ENCODE measurements at places on chromosomes 4 and X.
A peak's percentile ranks its signal among the peaks of the same experiment; 100 is the strongest.

- DNase-seq, result no peak
These were observed 179.6 kb downstream of the SHOX start for GRCh38 chrX:810186-810585.

- peak; percentile 66 for DNase-seq
These were observed 8.0 kb downstream of the TBC1D14 start for GRCh38 chr4:6917461-6918271.

- peak; percentile 18 for DNase-seq
These were observed 67.2 kb downstream of the ANTXR2 start for GRCh38 chr4:80005863-80006262.

- DNase-seq, result no peak
These were observed 57.3 kb downstream of the SEPTIN11 start for GRCh38 chr4:77006753-77007353.

- no peak for DNase-seq
These were observed 94.5 kb downstream of the SRPX start for GRCh38 chrX:38126179-38126578.

- no peak for DNase-seq
These were observed 7.2 kb downstream of the SYN1 start for GRCh38 chrX:47612418-47612817.

- DNase-seq, result no peak
These were observed 119.1 kb upstream of the PRDX4 start for GRCh38 chrX:23548164-23548563.

GRCh38 chr4:113336556-113336955 is 287.1 kb downstream of the ANK2 start:
- no peak for DNase-seq

GRCh38 chrX:68746988-68747387 is 81.8 kb upstream of the EFNB1 start:
- no peak for DNase-seq

GRCh38 chrX:31132821-31133241 is 61.0 kb upstream of the FTHL17 start:
- DNase-seq, result no peak

DNA sequence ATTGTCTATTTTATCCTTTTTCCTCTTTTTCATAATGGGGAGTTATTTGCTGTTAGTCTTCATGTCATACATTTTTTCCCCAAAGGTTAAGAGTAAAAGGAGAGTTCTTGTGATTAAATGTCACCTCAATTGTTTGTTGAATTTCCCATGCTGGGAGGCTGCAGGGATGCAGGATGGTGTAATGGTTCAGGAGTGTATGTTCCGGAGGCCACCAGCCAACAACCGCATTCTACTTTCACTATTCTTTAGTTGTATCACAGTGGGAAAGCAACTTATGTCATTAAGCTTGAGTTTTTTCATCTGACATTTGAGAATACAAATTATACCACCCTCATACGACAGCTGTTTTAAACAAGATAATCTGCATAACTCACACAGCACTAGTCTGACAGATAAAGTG is 15.4 kb downstream of the AFP start:
- no peak for DNase-seq

- no peak for DNase-seq
These were observed 47.3 kb upstream of the SMIM31 start for GRCh38 chr4:164706675-164707074.

DNA sequence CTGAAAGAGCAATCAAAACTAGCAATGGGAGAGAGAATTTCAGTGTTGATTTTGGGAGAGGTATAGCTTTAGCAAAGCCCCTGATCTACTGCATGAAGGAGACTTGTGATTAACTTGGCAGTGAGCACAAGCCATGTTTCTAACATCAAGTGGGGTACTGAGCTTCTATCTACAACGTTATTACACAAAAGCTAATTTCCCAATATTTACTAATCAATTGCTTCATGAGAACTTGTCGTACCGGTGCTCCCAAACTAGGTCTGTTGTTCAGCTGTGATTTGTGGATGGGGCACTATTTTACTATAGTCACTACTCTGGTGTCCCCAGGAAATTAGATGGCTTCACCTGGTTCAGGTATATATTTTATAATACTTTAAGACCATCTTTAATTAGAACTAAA is 16.2 kb downstream of the ANK2 start:
- no peak for DNase-seq

GRCh38 chr4:76518241-76518640 is 83.2 kb downstream of the SHROOM3 start:
- no peak for DNase-seq

DNA sequence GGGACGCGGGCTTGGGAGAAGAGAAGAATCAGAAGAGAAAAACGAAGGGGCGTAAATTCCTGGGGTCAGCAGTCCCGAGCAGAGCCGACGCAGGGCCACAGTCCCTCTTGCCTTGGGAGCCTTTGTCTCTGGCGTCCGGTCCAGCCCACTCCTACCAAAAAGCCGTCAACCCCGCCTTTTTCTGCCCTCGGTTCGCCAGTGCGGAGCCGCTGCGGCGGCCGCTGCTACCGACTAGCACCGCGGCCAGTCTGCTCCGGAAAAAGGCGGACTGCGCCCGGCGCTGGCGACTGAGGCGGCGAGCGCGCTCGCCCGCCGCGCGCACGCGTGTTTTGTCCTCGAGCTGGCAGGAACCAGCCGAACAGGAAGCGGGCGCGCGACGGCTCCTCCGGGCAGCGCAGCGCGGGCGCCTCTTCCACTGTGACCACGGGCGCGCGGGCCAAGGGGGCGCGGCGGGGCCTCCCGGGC is 502 bp downstream of the HNRNPDL start:
- no peak for DNase-seq

GRCh38 chr4:4937926-4938325 is 78.5 kb downstream of the MSX1 start:
- DNase-seq, result no peak

DNA sequence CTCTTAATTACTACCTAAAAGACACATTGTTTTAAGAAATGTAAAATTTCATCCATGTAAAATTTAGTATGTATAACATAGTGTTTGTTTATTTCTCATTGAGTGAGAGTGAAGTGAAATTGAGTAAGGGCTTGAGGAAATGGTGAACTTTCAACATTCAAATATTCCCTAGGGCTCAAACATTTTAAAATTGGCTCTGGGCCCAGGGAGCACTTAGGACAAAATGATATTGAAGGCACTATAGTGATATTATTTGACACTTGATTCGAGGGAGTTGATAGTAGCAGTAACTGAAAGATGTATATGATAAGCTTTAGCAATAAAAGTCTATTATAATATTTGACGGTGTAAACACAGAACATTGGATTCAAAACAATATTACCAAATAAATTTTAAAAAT is 1244.0 kb upstream of the TENM3 start:
- no peak for DNase-seq

GRCh38 chrX:29039501-29039900 is 452.3 kb downstream of the IL1RAPL1 start:
- no peak for DNase-seq

DNA sequence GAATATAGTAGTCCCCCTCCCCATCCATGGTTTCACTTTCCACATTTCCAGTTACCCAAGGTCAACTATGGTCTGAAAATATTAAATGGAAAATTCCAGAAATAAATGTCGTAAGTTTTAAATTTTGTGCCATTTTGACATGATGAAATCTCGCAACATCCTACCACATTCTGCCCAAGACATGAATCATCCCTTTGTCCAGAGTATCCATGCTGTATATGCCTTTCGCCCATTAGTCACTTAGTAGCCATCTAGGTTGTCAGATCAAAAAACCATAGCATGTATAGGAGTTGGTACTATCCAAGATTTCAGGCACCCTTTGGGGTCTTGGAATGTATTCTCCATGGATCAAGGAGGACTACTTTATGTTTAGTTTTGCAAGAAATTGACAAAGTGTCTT is 8.3 kb downstream of the PRRG1 start:
- no peak for DNase-seq

- DNase-seq, result no peak
These were observed 73.5 kb upstream of the EMCN start for GRCh38 chr4:100591161-100591876.

DNA sequence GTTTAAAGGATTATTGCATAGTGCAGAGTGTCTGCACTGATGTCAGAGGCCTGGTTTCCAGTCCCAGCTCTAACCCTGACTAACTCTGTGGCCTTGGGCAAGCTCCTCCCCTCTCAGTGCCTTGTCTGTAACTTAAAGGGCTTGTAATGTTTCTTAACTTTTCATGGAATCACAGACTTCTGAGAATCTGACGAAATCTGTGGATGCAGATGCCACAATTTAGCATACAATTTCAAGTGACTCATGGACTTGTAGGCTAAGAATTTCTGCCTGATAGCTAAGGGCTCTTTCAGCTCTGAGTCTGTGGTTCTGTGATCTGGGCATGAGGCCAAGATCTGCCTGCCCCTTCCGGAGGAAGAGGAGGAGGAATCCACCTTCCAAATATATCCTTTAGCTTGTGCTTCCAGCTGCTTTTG is 236.9 kb downstream of the AR start:
- peak; percentile 93 for DNase-seq

- no peak for DNase-seq
These were observed 19.5 kb upstream of the CRLF2 start for GRCh38 chrX:1231850-1232465.

- no peak for DNase-seq
These were observed 177.4 kb downstream of the DCHS2 start for GRCh38 chr4:154314248-154314647.

GRCh38 chrX:6228720-6229119 is at the start of gene NLGN4X:
Gene NLGN4X, minus strand, starts transcription at chrX:6228867. Its CDS starts 77,401 bp downstream, at chrX:6151466.
- no peak for DNase-seq

DNA sequence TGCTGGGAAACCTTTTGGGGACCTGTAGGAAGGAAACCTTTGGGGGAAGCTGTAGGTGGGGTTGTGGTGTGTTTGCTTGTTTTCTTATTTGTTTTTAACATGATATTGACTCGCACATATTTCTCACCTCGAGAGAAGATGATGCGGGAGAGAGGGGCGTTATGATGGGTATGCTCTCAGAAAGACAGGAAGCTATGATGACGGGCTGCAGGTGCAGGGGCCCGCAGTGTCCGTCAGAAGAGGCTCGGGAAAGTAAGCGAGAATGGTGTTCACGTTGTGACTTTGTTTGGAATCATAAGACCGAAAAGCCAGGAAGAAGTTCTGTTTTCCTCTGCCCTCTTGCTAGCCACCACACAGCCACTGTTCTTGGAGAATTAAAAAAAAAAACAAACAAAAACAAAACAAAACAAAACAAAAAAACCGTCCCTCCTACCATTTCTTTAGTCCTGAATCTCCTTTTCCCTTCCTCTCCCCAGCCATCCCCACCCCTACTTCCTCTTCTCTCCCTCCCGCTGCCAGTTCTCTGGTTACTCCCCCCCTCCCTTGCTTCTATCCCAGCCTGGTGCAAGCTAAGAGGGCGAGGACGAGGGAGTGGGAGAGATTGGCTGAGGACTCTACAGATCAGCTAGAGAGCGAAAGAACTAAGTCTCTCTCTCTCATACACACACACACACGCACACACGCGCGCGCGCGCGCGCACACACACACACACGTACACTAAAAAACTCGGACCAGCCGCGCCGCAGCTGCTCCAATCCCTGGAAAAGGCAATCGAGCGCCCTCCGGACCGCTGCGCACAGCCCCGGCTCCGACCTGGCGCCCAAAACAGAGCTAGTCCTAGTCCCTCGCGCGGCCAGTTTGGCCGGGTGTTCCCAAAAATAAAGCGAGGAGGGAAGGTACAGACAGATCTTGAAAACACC is at the start of gene BMP3:
TSS of gene BMP3 (plus strand) at position 648 of the 920 bp plus-strand sequence. CDS start 577 bp downstream, outside the sequence.
- no peak for DNase-seq

DNA sequence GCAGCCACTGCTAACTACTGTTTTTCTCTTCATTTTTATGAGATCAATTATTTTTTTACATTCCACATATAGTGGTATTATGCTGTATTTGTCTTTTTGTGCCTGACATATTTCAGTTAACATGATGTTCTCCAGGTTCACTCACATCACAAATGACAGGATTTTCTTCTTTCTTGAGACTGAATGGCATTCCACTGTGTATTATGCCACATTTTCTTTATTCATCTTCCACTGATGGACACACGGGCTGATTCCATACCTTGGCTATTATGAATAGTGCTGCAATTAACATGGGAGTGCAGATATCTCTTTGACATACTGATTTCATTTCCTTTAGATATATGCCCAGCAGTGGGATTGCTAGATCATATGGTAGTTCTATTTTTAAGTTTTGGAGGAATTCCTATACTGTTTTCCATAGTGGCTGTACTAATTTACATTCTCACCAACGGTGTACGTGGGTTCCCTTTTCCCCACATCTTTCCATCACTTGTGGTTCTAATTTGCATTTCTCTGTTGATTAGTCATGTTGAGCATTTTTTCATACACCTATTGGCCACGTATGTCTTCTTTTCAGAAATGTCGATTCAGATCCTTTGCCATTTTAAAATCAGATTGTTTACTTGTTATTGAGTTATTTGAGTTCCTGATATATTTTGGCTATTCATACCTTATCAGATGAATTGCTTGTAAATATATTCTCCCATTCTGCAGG is 14.9 kb upstream of the ZCCHC4 start:
- no peak for DNase-seq

DNA sequence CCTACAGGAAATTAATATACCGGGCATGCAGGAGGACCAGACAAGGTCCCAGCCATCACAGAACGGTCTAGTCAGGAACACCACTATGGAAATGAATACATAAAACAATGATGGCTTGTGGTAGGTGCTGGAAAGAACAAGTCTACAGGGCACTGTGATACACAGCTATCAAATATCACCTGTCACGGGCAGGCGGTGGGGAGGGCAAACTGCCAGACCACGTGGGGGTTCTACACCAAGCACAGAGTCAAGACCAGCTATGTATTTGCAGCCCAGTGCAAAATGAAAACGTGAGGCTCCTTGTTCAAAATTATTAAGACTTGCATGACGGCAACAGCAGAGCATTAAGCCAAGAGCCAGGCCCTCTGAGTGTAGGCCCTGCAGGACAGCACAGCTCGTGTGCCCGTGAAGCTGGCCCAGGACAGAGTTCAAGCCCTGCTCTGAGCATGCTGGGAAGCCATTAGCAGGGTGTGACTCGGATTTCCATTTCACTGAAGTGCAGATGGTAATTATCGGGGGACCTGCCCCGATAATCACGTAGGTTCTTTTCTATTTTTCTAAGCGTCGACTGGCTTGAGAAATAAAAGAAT is 83.6 kb downstream of the JAKMIP1 start:
- no peak for DNase-seq

GRCh38 chr4:127203562-127204200 is 429.1 kb upstream of the INTU start:
- DNase-seq, result no peak

DNA sequence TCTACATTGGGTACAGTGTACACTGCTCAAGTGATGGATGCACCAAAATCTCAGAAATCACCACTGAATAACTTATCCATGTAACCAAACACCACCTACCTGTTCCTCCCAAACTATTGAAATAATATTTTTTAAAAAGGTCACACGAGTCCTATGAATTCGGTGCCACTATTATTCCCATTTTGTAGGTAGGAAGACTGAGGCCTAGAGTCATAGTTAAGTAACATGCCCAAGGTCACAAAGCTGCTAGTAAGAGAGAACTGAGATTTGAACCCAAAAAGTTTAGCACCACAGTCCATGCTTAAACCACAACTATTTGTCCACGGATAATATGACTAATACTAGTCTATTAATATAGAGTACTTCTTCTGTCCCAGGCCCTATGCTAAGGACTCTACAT is 2.7 kb downstream of the ARHGEF6 start:
- DNase-seq, result no peak

- DNase-seq, result no peak
These were observed 114.4 kb downstream of the STK32B start for GRCh38 chr4:5165420-5166369.
